ENCODE measurements at places on chromosomes 11 and 22.

DNA sequence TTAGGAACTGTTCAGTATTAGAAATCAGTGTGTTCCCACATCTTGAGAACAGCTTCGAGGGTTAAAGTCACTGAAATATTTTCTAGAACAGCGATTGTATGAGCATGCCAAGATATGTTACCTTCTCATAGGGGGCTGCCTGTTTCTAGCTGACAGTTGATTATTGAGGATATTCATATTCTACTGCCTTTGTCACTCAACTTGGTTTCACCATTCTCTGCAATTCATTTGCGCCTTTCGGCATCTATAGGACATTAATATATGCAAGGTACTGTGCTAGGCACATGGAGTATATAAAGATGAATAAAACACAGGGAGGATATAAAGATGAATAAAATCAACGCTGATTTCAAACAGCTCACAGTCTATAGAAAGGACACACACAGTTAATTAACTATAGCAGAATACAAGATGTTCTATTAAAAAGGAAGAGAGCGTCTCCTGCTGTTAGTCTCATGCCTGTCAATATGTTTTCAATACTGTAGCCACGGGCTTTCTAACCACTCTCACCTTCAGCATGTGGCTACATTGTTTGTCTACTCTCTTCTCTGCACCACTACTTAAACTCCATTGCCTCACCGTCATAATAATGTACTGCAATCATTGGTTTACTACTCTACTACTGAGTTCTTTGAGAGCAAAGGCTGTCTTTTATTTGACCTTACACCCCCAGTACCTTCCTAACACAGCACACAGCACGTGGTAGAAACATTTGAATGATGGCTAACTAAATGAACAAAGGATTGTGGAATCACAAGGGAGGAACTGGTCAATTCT lies 81.9 kb downstream of the RAB30 start:
- DNase-seq: no peak

- no peak for DNase-seq
Observed at GRCh38 chr11:64003807-64004589, 17.8 kb downstream of the OTUB1 start.

DNA sequence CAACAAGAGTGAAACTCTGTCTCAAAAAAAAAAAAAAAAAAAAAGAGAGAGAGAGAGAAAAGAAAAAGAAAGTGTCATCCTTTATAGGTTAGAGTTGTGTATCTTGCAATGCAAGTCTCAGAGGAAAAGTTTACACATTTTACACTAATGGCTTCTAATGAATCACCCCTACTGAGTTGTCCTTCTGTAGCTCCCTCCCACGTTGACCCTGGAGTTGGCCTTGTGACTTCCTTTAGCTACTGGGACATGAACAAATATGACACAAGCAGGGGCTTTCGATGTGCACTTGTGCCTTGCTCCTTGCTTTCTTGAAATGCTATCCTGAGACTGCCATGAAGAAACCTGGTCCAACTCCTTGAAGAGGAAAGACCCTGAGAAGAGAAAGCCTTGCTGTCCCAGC lies 2.4 kb upstream of the SMCO4 start:
- no peak for DNase-seq

DNA sequence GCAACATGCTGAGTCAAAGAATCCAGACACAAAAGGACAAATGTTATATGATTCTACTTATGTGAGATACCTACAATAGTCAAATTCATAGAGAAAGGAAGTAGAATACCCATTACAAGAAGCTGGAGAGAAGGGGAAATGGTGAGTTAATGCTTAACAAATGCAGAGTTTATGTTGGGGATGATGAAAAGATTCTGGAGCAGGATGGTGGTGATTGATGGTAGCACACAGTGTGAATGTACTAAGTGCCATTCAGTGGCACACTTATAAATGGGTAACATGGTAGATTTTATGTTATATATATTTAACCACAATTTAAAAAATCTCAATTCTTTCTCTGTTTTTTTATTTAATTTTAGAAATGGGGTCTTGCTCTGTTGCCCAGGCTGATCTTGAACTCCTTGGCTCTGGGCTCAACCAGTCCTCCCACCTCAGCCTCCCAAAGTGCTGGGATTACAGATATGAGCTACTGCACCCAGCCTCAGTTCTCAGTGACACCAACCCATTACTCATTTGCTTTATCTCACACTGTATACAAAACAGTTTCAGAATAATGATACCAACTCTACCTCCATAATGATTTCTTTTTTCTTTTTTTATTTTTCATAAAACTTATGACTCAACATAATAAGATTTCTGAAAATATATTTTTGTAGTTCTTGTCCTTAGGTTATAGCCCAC lies 9.6 kb upstream of the RELA start:
- DNase-seq: no peak

DNA sequence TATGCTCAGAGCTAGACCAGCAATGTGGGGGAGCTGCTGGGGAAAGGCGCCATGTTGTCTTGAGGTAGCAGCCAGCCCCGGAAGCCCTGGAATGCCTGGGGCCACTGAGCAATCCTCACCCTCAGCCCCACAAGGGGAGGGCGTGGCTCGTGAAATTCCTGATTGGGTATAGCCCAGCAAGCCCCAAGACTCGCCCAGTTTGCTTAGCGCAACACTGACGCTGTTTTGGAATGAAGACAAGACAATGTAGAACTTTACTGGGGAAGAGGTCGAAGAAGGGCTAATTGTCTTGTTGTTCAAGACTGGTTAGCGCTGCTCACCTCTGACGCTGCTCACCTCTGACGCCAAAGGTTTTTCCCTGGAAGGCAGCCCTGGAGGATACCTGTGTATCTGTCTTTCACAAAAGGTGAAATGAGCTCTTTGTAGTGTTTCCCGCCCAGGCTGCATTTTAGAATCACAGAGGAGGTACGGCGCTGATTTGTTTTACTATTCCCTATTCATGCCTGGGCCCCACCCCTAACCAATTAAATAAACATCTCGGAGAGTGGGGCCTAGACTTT lies 47.6 kb downstream of the ST3GAL4 start:
- DNase-seq: no peak

GRCh38 chr22:48574776-48575617 lies 1252.7 kb downstream of the BRD1 start:
- no peak for DNase-seq

DNA sequence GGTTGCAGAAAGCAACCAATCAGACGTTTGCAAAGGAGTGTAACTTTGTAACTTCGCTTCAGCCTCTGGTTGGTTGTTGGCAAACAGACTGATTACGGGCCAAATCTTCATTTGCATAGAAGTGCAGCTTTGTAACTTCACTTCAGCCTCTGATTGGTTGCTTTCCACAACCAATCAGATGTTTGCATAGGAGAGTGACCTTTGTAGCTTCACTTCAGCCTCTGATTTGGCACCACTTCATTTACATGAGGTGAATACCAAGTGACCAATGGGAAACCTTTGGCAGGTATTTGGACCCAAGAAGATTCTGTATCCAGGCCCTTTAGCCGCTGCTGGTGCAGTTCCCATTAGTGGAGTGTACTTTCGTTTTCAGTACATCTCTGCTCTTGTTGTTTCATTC lies 16.0 kb downstream of the USP47 start:
- DNase-seq: no peak
